ENCODE measurements at places on chromosomes 12 and 14. TPM values are rescaled to one million over a fixed set of nuclear protein-coding genes. Genes with fewer than 3 reads are reported as not detected.

DNA sequence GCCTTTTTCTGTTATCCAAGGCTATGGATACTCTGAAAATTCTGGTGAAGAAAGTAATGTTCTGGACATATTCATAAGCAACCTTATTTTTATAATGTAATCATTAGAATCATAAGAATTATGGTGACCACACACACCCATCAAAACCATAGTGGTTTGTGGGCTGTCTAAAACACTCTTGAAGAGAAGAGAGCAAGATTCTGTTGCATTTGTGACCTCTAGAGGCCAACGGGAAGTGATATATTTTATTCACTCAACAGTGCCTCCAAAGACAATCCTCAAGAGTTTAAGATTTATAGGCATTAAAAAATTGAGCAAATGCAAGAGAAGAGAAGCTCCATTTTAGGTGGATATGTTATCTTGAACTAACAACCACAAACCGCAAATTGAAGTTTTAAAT lies 68.5 kb upstream of the LGR5 start:
- DNase-seq: no peak
- H3K27ac ChIP-seq: no peak overlapping the region
- no peaks in the 10 kb centered on the region for H3K36me3 ChIP-seq
- no peak overlapping the region for H3K4me3 ChIP-seq
- no peaks in the 10 kb centered on the region for H3K4me1 ChIP-seq

GRCh38 chr14:68653804-68654203 lies 139.1 kb downstream of the ZFP36L1 start:
- no peaks in the 10 kb centered on the region for H3K36me3 ChIP-seq
- peaks cover 28% of the 10 kb centered on the region for H3K4me1 ChIP-seq
- H3K27me3 ChIP-seq: no peaks in the 10 kb centered on the region

- no peak for DNase-seq
- peak overlapping the region; percentile 90 for H3K4me3 ChIP-seq
- peak overlapping the region; percentile 95 for H3K27ac ChIP-seq
- H3K4me1 ChIP-seq: peaks cover 33% of the 10 kb centered on the region
Observed at GRCh38 chr14:37597914-37598746, 2.7 kb downstream of the TTC6 start.

DNA sequence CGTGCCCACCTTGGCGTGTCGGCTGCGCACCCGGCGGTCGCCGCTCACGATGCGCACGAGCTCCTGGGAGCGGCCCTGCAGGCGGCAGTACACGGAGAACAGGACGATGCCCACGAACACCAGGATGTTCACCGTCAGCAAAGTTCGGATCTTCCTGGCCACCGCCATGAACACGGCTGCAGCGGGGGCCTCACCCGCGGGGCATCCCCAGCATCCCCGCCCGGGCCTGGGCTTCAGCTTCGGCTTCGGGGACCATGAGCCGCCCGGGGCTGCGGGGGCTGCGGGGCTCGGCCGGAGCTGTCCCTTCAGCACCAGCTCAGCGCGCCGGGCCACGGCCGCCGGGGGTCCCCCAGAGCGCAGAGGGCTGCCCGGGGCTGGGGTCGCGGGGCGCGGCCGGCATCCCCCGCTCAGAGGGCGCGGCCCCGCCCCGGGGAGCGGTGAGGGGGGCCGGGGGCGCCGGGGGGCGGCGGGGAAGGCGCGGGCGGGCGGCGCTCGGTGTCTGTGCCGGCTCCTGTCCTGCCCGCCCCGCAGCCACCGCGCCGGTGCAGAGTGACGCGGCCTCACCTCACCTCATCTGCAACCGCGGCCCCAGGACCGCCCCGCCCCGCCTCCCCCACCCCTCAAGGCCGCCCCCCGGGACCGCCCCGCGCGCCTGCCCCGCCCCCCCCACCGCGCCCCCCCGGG lies at the start of gene GALNT9:
Gene GALNT9, minus strand, starts transcription at position 554 of the 684 bp plus-strand sequence. Its CDS starts 386 bp downstream, at position 168.
- H3K27ac ChIP-seq: no peak within 1 kb of the TSS
- no peaks in the 10 kb centered on the region for H3K36me3 ChIP-seq
- peak; percentile 60 for DNase-seq

- peak overlapping the region; percentile 92 for H3K4me3 ChIP-seq
- H3K36me3 ChIP-seq: peaks cover 28% of the 10 kb centered on the region
- no peak for DNase-seq
Observed at GRCh38 chr12:56103823-56104108, 593 bp upstream of the PA2G4 start.

DNA sequence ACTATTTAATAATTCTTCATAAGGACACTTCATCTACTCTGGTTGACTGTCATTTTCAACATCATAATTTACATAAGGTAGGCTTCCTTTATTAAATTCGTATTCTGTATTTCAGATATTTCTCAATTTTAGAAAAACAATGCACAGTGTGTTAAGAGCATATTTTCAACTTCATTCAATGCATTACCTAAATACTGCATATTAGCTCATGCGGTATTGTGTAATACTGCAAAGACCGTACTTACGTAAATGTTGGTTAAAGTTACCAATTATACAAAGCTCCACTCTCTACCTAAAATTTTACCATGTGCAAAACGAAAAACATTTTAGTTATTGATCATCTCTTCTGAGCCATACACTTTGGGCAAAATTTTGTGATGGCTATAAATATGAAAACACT lies 62.8 kb downstream of the EXOC5 start:
- H3K36me3 ChIP-seq: peaks cover 9% of the 10 kb centered on the region
- DNase-seq: no peak
- H3K27me3 ChIP-seq: no peaks in the 10 kb centered on the region

DNA sequence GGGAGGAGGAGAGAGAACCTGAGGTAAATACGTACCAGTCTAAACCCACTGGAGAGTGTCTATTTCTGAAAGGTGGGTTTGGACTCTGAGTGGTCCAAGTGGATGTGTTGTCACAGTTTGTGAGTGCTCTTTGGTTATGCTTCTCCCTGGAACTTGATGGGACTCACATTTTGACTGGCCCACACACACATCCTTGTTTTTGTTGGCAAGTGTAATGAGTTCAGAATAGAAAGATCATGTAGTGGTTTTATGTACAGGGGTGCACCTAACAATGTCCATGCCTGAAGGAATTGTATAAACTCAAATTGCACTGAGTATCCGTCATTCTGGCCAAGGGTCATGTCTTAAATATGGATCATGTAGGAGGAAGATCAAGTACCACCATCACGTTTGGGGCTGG lies 4.8 kb downstream of the PPFIBP1 start:
- H3K36me3 ChIP-seq: peaks cover 5% of the 10 kb centered on the region
- H3K27me3 ChIP-seq: no peaks in the 10 kb centered on the region
- H3K4me1 ChIP-seq: peaks cover 14% of the 10 kb centered on the region
- DNase-seq: no peak
- H3K4me3 ChIP-seq: no peak overlapping the region

DNA sequence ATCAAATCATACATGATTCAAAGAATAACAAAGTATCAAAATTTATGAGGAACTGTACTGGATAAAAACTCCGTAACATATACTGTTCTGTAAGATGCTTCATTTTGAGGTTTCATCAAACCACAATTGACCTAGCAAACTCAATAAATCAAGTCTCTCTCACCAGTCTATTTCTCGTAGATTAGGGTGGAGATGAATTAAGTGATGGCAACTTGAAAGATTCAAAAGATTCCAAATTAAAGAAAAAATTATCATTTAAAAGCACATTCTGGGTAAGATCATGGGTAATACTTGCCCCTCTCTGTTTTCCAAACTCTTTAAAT lies 74.4 kb downstream of the PAPLN start:
- peaks cover 3% of the 10 kb centered on the region for H3K4me1 ChIP-seq
- H3K4me3 ChIP-seq: no peak overlapping the region
- H3K27ac ChIP-seq: no peak overlapping the region
- no peaks in the 10 kb centered on the region for H3K27me3 ChIP-seq
- no peak for DNase-seq
- H3K36me3 ChIP-seq: peaks cover 5% of the 10 kb centered on the region

GRCh38 chr14:61516964-61517653 lies 178.2 kb upstream of the HIF1A start:
- H3K27me3 ChIP-seq: peaks cover 3% of the 10 kb centered on the region
- H3K4me1 ChIP-seq: no peaks in the 10 kb centered on the region
- H3K36me3 ChIP-seq: no peaks in the 10 kb centered on the region
- no peak overlapping the region for H3K4me3 ChIP-seq
- no peak overlapping the region for H3K27ac ChIP-seq

- H3K36me3 ChIP-seq: peaks cover 5% of the 10 kb centered on the region
- peak overlapping the region; percentile 93 for H3K27ac ChIP-seq
- peaks cover 15% of the 10 kb centered on the region for H3K4me1 ChIP-seq
Observed at GRCh38 chr12:121893961-121894460, 5.4 kb downstream of the PSMD9 start.

The TRIM9 gene
- 1.7 TPM for total RNA-seq

The NPAS3 gene
- 5.2 TPM for total RNA-seq

The CD69 gene
- total RNA-seq: not detected

The DCAF11 gene
- 79.7 TPM for total RNA-seq

The SIX1 gene
- total RNA-seq: 0.79 TPM

The CDKL1 gene
- total RNA-seq: 1.5 TPM

The SYCP3 gene
- total RNA-seq: not detected

The ASIC1 gene
- 5.7 TPM for total RNA-seq

The BRMS1L gene
- 11.6 TPM for total RNA-seq

The RIPK3 gene
- total RNA-seq: 0.62 TPM

The IFNG-AS1 gene
- not detected for total RNA-seq

All from progenitor cell of endocrine pancreas (in vitro differentiated cells).